ENCODE measurements at places on chromosomes 2 and 18.

DNA sequence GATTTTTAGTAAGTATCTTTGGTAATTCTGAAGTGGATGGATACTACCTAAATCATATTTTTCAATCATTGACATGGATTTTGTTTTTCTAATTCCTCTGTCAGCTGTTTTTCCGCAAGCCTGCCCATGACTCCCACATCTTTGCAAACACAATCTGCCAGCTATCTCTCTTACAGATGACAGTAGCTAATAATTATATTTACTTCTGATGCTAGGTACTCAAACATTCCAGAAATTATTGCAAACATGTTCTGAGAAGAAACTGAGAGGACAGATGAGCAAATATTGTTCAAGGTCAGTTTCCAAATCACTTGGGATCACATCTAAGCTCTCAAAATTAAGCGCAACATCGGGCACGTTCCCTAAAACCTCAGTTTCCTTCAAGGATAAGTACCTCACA lies 270.0 kb upstream of the CDH19 start:
- DNase-seq, result no peak

DNA sequence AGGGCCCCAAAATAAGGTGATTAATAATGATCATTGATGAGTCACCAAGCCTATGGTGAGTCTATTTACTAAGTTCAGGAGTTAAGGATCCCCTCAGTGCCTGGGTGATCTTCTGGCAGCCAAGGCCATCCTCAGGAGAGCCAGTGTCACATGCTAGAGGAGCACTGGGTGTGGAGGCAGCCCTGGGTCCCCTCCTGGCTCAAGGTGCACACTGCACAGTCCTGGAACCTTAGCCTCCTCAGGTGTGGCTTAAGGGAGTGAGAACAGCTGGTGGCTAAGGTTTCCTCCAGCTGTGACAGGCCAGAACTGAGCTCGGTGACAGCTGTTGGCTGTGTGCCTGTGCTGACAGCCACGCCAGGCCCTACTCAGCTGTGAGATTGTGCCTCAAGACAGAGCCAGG lies 52.1 kb upstream of the ACAA2 start:
- no peak for DNase-seq

GRCh38 chr2:212311807-212312404 lies 226.7 kb downstream of the ERBB4 start:
- no peak for DNase-seq

- DNase-seq, result no peak
Measured at GRCh38 chr18:44687421-44687820, 6.7 kb downstream of the SETBP1 start.

- no peak for DNase-seq
Measured at GRCh38 chr2:239611222-239611795, 210.5 kb upstream of the HDAC4 start.

GRCh38 chr2:144456680-144457079 lies 63.2 kb downstream of the ZEB2 start:
- peak; percentile 71 for DNase-seq

DNA sequence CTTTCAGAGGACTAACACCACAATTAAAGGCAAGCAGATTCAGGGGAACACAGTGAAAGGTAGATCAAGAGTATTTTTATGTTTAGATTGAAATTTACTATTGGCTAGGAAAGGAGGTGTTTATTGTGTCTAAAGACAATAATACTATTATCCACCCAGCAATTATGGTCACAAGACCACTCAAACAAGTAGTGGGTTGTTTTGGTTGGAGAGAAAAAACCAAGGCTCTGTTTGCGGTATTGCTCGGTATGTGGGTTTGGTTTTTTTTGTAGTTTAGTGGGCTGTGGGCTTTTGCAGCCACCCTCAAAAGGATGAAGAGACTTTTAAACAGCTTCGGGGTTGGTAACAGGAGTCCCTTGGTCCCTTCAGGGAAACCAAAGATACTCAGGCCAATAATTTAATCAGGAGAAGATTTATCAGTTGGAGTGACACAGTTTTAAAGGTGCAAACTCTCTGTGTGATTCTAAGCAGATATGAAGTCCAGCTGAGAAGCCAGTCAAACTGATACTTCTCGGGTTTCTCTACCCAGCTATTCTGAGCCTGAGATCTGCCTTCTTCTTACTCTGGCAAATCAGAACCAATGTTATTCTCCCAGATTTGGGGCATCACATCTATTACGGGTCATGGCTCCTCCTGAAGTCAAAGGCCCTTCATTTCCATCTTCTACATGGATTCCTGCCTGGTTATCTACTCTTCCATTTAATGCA lies 55.3 kb downstream of the DCC start:
- no peak for DNase-seq

- DNase-seq, result peak; percentile 7
Measured at GRCh38 chr2:163132850-163133249, 294.3 kb upstream of the KCNH7 start.

- DNase-seq, result peak; percentile 14
Measured at GRCh38 chr18:49486134-49486533, 900 bp downstream of the C18orf32 start.

GRCh38 chr18:46310258-46310657 lies 206.1 kb downstream of the HAUS1 start:
- no peak for DNase-seq

DNA sequence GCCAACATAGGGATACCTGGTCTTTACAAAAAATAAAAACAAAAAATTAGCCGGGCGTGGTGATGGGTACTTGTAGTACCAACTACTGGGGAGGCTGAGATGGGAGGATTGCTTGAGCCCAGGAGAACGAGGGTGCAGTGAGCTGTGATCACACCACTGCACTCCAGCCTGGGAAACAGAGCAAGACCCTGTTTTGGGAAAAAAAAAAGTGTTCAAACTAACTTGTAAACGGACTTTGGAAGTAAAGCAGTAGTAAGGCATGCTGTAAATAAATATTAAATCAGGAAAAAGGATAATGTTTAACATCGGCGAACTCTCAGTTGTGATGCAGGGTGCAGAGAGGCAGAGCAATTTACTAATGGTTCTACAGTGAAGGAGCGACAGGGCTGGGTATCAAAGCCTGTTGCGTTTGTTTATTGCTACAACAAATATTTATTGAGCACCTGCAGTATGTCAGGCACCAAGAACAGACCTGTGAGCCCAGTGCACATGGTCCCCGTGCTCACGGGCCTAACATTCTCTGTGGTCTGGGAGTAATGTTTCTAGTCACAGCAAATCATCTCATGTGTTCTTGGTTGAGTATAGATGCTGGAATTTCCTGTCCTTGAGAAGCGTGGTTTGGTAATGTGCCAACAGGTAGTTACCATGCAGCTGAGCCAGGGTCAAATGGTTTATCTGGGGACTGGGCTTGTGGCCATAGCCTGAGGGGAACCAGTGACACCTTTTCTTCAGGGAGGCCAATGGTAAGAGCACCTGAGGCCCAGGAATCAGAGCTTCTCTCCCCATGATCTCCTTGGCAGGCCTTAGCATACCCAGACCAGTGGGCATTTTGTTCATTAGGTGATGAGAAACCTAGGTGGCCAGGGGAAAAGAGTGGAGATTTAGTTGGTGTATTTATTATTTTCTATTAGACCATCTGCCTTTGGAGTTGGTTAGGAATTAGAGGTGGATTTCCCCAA lies 27.9 kb upstream of the GREB1 start:
- DNase-seq, result no peak

DNA sequence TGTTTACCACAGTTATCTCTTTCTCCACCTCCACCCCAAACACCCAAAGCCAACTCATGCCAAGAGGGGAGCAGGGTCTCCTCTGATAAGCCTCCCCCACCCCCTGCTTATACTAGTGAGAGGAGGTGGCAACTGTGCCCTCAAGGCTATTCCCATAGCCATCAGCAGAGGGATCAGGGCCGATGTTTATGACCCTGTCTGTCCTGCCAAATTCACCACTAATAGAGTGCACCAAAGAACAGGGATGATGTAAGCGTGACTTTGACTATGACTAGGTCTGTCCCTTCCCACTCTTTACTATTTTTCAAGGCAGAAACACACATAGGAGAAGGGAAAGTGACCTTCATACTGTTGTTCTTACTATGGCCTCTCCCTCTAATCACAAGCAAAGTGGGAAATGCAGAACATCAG lies 74.6 kb downstream of the CLHC1 start:
- DNase-seq, result peak; percentile 96

GRCh38 chr2:177317857-177318256 lies 53.3 kb upstream of the NFE2L2 start:
- no peak for DNase-seq

- DNase-seq, result no peak
Measured at GRCh38 chr2:85722519-85722918, 28.4 kb downstream of the GNLY start.

DNA sequence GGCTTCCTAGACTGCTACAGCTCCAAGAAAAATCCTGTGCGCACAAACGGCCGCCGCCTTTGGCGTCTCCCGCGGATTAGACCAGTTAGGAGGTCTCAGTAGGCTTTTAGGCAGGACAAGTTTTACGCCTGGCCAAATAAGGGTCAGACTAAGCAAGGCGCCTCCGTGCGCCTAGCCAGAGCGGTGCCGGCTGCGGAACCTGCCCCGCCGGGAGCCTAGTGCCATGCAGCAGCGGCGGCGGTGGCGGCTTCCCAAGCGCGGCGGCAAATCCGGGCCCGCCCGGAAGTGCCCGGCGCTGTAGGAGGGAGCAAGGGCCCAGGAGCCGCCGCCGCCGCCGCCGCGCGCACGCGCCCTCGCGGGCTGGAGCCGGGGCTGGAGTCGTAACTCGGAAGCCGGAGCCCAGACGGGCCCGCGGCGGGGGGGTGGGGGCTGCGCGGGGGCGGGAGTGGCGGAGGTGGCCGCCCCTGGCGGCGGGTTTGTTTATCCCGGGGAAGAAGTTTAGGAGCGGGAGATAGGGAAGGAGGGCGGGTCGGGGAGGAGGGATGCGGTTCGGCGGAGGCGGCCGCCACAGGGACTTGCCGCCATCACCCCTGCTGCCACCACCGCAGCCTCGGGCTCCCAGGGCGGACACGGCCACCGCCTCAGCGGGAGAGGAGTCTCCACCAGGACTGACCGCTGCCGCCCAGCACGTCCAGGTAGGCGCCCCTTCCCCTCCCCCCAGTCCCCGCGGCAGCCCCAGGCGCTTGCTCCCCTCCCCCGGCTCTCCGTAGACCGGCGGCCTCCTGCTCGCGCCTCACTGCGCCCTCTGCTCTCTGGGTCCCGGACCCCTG lies at the start of gene SPOPL:
SPOPL (plus strand) TSS at position 346 of the 830 bp plus-strand sequence. CDS start 48,447 bp downstream, outside the sequence.
- peak; percentile 86 for DNase-seq

DNA sequence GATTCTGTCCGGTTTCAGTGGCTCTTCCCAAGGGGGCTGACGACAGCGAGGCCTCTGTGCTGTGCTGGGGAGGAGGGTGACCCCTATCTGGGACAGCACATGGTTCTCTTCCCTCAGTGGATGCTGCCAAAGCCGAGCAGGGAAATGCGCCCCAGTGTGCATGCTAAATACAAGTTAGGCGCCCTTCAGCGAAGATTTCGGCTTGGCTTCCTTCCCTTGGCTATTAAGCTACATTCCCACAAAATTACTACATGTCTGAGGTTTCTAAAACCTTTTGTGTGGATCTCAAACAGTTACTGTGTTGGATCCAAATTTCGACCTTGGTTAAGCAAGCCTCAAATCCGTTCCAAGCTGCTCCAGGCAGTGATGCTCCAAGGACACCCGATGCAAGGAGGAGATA lies 440.3 kb downstream of the NRXN1 start:
- DNase-seq, result no peak
